Lung (tissue), 17 donors: ENCODE measurements at places on chromosomes 3 and 15.
A peak's percentile ranks its signal among the peaks of the same experiment; 100 is the strongest.

- no peak for DNase-seq
These were observed 80.0 kb upstream of the SPATA16 start for GRCh38 chr3:173221010-173221409.

GRCh38 chr3:94082391-94082937, 19.6 kb downstream of the NSUN3 start:
- DNase-seq = no peak

DNA sequence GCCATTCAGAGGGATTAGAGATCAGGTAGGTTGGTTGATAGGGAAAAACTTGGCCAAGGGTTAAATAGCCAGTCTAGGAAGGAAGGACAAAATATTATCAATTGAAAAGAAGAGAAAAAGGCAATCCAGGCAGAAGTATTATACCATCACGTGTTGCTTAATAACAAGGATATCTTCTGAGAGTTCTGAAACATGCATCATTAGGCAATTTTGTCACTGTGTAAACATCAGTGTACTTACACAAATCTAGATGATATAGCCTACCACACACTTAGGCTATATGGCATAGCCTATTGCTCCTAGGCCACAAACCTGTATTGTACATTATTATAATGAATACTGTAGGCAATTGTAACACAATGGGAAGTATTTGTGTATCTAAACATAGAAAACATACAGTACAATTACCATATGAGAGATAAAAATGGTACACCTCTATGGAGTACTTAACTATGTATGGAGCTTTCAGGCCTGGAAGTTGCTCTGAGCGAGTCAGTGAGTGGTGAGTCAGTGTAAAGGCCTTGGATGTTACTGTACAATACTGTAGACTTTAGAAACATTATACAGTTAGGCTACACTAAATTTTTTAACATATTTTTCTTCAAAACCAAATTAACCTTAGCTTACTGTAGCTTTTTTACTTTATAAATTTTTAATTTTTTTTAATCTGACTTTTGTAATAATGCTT, 2.7 kb downstream of the TEX55 start:
- no peak for DNase-seq

GRCh38 chr15:27832237-27832596, 266.9 kb downstream of the OCA2 start:
- no peak for DNase-seq

DNA sequence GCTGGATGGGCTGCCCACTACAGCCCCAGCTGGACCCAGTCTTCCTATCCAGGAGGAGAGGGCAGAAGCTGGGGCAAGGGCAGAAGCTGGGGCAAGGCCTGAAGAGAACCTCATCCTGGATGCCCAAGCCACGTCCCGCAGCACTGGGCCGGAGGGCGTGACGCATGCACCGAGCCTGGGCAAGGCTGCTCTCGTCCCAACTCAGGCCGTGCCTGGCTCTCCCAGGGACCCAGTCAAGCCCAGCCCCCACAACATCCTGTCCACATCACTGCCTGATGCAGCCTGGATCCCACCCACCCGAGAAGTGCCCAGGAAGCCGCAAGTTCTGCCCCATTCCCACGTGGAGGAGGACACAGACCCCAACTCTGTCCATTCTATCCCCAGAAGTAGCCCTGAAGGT, 22.3 kb downstream of the FBLN2 start:
- no peak for DNase-seq

- no peak for DNase-seq
These were observed 6.9 kb downstream of the MTMR10 start for GRCh38 chr15:30984542-30984941.

- no peak for DNase-seq
These were observed 976 bp downstream of the DIS3L start for GRCh38 chr15:66294157-66294931.

GRCh38 chr3:16379838-16380237, 114.8 kb downstream of the OXNAD1 start:
- DNase-seq = no peak

DNA sequence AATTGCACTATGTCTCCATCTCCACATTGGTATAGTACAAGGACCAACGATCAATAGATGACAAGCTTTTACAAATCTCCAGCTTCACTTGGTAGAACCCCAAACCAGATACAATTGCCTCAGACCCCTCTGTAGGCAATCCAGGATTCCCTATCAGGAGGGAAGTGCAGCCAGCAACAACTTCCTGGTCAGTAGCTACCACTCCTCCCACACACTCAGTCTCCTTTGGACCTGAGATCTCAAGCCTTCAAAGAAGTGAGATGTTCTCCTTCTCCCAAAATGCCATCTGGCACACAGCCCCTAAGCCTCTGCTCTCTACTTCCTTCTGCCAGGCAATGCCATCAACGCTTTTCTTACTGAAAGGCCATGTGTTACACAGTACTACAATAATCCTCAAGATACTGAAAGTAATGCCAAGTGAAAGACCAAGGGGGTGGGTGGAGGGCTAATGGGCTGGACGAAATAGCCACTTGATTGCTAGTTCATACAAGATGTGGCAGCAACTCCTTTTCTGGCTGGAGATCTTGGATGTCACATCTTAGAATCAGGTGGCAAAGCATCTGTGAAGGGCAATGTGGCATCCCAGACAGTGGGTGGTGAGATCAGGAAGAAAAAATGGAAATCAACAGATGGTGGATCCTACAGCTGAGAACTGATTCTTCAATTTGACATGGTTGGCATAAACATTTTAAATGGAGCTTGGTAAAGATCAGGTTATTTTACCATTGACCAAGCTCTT, 75.3 kb upstream of the ACP3 start:
- no peak for DNase-seq

- DNase-seq = no peak
These were observed 58.3 kb upstream of the TFRC start for GRCh38 chr3:196140224-196140623.

GRCh38 chr3:127821394-127821793, 921 bp downstream of the MGLL start:
- DNase-seq = no peak

DNA sequence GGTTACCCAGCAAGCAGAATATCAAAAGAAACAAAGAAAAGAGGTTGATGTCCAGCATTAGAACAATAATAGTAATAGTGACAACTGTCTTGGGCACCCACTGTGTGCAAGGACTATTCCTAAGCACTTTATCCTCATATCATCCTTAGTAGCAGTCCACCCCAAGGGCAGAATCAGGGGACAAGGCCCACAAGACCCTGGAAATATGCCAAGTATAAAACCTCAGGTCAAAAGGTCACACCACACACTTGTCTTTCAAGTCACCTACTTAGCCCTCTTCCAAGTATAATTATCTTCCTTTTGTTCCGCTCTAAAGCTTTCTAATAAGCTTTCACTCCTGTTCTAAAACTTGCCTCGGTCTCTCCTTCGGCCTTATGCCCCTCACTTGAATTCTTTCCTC, 124.0 kb upstream of the STT3B start:
- no peak for DNase-seq

DNA sequence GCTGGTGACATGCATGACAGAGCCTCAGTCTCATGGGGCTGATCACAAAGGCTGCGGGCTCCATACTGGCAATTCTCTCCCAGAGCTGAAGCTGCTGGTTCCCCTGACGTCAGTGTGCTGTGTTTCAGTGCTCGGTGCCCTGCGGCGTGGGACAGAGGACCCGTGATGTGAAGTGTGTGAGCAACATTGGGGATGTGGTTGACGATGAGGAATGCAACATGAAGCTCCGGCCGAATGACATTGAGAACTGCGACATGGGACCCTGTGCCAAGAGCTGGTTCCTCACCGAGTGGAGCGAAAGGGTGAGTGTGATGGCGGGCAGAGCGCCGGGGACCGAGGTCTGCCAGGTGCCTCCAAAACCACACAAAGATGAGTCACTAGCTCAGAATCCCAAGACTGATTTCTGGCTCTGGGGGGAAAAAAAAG, 62.0 kb upstream of the NR2E3 start:
- DNase-seq = no peak

- DNase-seq = no peak
These were observed 11.5 kb downstream of the CSK start for GRCh38 chr15:74793135-74794028.

DNA sequence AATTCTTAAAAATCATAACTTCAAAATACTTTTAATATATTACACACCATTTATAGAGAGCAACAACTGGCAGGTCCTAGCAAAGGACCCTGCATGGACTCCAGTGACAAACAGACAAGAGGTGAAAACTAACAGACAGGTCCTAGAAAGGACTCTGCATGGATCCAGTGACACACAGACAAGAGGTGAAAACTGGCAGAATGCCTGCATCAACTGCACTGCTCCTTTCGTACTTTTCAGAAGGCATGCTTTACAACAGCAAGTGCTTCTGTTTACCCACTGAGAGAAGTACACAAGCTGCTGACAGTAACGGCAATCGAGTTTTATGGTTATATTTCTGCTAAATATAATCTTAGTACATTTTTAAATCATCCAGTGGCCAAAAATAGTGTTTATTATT, 24.3 kb upstream of the GP5 start:
- no peak for DNase-seq

- no peak for DNase-seq
These were observed 123.9 kb downstream of the TMCC1 start for GRCh38 chr3:129769616-129770015.

DNA sequence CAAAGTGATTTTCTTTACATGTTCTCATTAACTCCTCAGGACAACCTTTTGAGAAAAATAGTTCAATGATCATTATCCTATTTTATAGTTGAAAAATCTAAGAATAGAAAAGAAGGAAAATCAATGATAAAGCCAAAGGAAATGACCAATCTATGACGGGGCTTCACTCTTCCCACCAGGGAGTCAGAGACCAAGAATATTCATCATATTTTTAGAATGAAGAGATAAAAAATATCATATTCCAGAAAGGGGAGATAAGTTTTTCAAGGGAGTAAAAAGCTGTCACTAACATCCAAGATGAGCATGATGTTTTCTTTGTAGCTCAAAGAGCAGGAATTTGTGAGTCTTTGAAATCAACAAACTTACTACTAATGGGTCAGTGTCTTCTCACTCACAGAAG, 71.5 kb upstream of the LPP start:
- no peak for DNase-seq

- DNase-seq = peak; percentile 1
These were observed 97.6 kb upstream of the ALDH1A3 start for GRCh38 chr15:100781961-100782530.

DNA sequence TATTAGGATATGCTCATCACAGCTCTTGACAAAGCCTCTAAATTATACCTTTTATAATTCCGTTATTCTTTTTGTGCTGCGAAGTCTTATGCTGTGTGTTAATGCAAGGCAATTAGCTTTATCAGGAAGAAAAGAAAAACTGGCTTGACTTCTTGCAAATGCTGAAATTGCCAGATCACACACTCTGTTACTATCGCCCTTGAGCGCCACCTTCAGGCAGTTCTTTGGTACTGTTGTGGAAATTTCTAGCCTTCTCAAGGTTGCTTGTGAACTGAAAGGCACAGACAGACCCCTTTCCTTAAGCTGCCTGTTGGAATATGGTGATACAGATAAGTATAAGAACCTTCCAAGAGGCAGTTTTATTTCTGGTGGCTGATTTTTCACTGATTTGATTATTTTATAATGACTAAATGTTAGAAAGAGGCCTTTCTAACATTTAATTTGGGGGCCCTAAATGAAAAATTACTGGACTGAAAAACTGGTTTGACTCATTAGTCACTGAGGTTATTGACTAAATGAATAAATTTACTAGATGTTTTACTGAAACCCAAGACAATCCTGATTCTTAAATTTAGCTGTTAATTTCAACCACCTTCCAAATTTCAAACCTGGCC, 126.2 kb upstream of the RASGRP1 start:
- DNase-seq = peak; percentile 85

- no peak for DNase-seq
These were observed 674.0 kb downstream of the ZBBX start for GRCh38 chr3:166706094-166706493.

- no peak for DNase-seq
These were observed 94.5 kb upstream of the SOX14 start for GRCh38 chr3:137669519-137670060.

DNA sequence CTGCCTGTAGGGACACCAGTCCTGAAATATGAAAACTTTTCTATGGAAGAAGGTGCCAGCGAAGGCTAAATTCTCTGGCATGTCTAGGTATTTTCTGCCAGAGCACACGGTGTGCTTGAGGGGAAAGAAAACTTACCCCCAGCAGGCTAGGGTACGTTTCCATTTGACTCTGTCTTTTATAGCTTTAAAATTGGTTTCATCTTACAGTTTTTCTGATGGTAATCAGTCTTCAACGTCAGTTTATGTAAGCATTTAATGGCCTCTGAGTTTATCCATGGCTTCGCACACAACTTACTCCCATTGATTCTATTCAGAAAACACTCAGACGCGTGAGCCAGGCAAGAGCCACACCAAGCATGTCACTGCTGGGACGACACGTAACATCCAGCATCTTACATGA, 249.7 kb downstream of the ADAMTS17 start:
- no peak for DNase-seq

DNA sequence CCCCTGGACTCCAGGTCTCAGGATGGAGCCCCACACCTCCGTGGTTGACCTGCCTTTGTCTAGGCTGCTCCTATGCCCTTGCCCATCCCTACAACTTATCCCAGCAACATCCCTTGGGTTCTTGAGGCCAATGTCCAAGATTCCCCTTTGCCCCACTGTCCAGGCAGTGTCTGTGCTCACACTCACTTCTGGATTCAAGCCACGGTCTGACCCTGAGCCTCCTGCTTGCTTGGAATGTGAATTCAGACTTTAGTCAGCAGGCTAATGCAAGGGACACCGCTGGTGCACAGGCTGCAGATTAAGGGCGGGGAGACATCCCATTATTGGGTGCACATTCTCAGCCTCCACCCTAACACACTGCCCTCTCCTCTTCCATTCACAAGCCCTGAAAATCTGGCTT, 154.1 kb downstream of the WNT5A start:
- DNase-seq = no peak

DNA sequence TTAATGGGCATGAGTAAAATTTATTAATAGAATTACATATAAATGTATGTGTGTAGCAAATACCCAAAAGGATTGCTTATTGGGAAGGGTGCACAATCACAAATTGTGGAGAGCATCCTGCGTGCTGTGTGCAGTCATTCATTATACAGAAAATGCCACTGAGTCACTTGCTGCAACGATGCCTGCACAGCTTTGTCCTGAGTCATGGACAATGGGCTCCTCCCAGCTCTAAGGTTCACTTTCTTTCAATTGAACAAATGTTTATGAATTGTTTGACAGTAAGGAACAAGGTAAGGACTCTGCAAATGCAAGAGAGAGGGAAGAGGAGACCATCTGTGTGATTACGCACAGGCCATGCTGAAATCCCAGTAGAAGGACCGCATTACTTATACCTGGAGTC, 18.7 kb downstream of the CFAP161 start:
- DNase-seq = no peak
